ENCODE measurements at places on chromosomes 3 and 15.

- DNase-seq, result no peak
Measured at GRCh38 chr15:66369773-66370651, 13.5 kb upstream of the TIPIN start.

- no peak for DNase-seq
Measured at GRCh38 chr15:95439922-95440376, 890.6 kb upstream of the NR2F2 start.

DNA sequence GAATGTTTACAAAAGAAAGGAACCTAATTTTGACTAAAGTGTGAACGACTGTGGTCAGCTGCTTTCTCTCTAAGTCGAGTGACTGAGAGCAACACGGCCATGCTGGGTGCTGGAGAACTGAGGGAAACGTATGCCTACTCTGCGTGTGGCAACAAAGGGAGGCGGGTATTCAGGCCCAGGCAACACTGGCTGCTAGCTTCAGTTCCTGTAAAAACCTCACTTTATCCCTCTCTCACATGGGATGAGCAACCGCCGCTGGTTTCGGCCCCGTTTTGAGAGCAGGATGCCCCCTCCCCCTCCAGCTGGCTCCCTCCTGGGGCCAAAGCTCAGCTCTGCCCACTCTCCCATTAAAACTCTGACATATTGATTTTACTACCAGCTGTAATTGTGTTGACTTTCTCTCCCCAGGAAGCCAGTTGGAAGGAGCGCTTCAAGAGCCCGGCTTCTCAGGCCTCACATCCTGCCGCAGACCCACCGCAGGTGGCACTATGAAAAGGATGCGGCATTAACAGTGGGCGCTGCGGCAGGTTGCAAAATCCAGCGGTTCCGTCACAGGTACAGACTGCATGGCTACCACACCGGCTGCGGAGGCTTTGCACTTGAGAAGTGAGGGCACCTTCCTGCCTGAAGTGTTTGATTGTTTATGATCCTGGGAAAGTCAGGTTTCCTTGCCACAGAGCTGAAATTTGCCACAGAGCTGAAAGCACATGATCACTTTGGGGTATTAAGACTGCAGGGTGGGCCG is 12.7 kb downstream of the PLXND1 start:
- DNase-seq, result peak; percentile 54

DNA sequence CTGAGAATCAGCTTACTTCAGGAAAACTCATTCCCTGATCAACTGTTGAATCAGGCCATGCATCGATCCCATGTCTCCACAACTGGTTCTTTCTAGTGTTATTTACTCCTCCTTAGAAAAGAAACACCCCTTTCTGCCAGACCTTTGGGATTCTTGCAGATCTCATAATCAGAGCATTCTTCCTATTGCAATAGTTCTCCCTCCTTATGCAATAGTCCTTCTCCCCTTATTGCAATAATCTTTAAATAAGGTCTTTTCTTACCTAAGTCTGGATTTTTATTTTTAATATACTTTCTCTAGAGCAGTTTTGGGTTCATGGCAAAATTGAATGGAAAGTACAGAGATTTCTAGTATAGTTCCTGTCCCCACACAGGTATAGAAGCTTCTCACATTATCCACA is 141.9 kb upstream of the SGO1 start:
- no peak for DNase-seq

- no peak for DNase-seq
Measured at GRCh38 chr15:45377609-45378148, 665 bp downstream of the GATM start.

DNA sequence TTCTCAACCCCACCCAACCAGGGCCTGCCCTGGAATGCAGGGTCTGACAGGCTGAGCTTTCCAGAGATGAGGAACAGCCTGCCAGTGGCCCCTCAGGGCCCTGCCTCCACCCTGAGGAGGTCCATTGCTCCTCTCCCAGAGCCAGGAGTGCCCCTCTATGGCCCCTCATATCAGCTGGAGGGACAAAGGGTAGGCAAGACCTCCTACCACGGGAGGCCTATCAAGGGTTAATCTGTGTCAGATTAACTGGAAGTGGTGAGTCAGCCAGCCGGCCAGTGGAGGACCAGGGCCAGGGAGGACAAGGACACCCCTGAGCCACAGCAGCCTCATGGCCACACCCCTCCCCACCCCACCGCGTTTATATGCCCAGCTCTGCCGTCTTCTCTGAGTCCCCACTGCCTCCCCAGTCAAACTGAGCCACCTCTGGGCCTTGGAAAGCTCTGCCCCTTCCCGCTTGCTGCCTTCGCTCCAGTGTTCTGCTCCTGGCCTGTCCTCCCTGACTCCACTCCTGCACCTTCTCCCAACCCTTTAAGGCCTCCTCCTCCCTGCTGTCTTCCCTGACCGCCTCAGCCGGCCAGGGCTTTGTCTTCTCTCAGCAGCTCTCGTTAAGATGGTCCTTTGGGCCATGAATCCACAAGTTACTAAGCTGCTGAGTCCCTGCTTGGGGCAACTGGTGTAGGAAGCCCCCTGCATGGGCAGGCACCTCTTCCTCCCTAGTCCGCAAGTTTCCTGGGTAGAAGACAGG is 6.5 kb downstream of the CCDC33 start:
- no peak for DNase-seq

- no peak for DNase-seq
Measured at GRCh38 chr15:41205315-41205714, 25.2 kb downstream of the EXD1 start.

DNA sequence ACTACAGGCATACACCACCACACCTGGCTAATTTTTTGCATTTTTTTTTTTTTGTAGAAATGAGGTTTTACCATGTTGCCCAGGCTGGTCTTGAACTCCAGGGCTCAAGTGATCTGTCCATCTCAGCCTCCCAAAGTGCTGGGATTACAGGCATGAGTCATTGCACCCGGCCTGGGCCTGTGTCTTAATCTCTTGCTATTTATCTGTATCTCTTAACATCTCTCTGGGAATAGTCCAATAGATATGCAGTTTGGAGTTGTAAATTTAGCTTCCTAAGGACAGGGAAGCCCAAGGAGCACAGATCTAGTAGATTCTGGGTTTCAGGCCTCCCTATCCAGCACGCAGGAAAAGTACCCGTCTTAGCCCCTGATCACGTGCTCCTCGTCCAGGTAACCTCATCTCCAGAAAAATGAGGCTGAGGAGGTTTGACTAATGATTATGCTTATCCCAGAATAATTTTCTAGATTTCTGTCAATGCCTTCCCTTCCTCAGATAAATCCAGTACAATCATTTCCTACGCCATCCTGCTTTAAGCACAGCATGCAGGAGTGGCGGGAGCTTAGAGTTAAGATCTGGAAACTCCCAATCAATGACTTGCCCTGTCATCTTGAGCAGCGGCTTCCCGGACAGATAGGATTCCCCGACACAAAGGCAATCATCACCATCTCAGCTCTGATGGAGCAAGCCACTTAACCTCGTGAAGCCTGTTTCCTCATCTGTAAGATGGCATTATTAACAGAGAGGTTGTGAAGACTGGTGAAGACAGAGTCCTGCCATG is 12.3 kb upstream of the CTDSPL start:
- no peak for DNase-seq

GRCh38 chr3:167908746-167909503 is 173.4 kb downstream of the SERPINI1 start:
- DNase-seq, result no peak

DNA sequence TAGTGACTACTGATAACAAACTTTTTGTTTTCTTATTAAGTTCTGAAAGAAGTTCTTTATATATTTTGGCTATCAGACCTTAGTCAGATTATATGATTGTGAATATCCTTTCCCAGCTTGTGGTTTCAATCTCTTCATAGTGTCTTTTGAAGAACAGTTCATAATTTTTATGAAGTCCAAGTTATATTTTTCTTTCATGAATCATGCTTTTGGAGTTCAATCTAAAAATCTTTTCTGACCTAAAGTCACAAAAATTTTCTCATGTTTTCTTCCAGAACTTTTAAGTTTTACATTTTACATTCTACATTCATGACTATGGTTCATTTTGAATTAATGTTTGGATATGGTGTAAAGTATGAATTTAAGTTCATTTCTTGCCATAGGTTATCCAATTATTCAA is 34.2 kb upstream of the OCA2 start:
- DNase-seq, result no peak

GRCh38 chr15:77499087-77499760 is 78.5 kb downstream of the HMG20A start:
- DNase-seq, result no peak

- DNase-seq, result no peak
Measured at GRCh38 chr15:48085591-48085930, 35.2 kb upstream of the SLC24A5 start.

GRCh38 chr3:73511571-73512525 is 112.9 kb downstream of the PDZRN3 start:
- no peak for DNase-seq

- DNase-seq, result no peak
Measured at GRCh38 chr3:88010810-88011209, 48.0 kb downstream of the CGGBP1 start.

GRCh38 chr3:120763601-120764000 is 21.1 kb downstream of the GTF2E1 start:
- no peak for DNase-seq

DNA sequence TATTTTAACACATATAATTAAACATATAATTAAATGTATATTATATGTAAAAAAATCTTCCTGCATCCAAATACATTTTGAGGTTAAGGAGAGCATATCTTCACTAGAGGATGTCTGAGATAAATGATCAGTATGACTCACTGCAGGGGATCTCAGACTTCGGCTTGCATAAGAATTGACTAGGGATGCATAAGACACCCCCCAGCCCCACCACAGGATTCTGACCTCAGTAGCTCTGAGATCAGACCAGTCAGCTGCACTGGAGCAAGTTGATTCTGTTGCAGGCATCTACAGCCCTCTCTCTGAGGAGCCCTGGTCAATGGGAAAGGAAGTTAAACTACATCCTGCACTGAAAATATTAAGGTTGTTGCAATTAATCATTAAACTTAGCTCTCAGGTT is 29.0 kb upstream of the TBC1D21 start:
- no peak for DNase-seq

DNA sequence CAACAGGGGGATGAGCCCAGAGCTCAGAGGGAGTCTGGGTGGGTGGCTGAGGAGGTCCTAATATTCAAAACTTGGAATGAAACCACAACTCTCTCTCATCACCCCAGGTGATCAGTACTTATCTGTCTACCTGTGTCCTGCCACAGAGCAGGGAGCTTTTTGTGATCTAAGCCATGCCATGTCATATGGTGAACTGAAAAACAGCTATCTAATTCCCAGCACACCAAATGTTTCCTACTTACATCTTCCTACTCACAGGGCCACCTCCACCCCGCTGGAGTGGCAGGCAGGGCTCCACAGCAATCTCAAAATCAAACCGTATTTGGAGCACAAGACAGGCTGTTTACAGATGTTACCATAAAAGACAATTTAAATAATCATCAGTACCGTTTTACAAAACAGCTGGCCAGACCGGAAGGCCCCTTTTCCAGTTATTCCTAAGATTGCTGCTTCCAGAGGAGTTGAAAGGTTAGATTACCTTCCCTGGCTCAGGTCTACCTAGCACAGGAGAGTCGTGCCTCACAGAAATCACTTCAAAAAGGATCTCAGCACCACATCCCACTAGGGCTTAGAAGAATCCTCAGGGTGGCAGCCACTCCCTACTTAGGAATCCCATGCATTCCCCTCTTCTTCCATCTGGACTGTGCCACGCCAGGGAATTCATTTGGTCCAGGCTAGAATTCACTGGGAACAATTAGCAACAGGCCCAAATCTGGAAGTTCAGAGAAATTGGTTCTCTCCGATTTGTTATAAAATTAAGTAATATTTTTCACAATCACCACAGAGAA is 226.6 kb upstream of the IL12A start:
- no peak for DNase-seq

- no peak for DNase-seq
Measured at GRCh38 chr3:108157273-108157672, 65.0 kb downstream of the IFT57 start.

- peak; percentile 46 for DNase-seq
Measured at GRCh38 chr3:70020906-70021660, 21.6 kb downstream of the SAMMSON start.

GRCh38 chr3:186317478-186317877 is 44.6 kb downstream of the DGKG start:
- no peak for DNase-seq

DNA sequence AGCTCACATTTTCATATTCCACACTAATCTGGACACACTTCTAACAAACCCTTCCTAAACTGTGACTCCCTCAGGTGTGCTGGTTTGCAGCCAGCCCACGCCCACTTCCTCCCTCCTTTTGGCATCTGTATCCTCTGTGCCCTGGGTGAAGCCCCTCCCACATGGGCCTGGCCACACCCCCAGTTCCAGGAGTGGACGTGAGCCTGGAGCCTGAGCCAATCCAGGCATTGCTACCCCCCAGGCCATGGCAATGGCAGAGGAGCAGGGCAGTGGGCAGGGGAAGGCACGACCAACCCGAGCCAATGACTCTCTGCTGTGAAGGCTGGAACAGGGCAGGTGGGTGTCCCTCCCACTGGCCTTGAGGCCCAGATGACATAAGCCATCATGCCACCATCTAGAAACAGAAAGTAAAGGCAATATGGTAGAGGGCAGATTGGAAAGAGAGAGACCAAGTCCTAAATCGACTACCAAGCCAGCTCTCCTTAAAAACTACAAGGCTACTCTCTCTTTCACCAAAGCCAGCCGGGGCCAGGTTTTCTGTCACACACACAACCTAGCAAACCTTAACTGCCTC is 18.6 kb downstream of the FAM174B start:
- DNase-seq, result no peak

GRCh38 chr3:127784865-127785710 is 37.2 kb downstream of the MGLL start:
- DNase-seq, result no peak

DNA sequence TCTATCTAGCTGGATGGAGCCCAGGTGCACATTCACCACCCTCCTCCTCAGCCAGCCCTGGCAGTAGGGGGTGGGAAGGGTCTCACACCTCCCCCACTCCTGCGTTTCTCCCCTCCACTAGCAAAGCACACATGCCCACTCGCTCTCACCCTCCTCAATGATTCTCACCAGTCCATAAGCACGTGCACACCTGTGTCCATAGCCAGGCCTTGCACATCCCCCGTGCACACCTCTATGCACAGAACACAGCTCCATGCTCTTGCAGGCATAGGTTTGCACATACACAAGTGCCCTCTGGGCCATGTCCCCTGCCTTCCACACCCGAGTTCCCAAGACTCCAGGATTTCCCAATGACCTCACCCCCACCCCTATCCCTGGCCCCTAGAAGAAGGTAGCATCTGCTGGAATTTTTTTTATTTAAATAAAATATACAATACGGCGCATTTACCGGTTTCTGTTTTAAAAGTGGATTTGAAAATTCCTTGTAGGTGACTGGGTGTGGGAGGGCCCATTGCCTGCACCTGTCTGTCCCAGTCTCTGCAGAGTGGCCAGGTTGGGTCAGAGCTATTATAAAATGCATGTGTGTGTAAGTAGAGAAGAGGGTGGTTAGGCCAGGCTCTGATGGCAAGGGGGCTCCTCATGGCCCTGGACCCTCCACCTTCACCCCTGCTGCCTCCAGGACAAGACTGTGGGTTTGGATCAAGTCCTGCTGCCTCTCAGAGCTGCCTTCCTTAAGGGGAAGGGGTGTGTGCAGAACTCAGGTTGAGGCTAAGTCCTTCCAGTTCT is 49.1 kb downstream of the HCN4 start:
- no peak for DNase-seq
